GM04503 (cell line): ENCODE measurements at places on chromosomes 11 and 22.

DNA sequence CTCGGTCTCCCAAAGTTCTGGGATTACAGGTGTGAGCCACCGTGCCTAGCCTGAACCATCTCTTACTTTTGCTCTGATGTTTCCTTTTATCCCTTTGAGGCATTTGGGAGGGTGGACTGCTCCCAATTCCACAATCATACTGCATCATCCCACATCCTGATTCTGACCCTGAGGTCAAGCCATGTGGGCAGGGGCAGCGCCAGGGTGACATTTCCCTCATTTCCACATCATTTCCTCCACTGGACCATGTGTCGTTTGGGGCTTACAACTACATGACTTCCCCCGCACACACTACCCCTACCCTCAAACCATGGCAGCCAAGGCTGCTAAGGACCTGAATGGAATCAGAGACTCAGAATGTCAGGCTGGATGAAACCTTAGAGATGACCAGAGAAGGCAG lies 26.4 kb upstream of the ZBTB16 start:
- DNase-seq: no peak

DNA sequence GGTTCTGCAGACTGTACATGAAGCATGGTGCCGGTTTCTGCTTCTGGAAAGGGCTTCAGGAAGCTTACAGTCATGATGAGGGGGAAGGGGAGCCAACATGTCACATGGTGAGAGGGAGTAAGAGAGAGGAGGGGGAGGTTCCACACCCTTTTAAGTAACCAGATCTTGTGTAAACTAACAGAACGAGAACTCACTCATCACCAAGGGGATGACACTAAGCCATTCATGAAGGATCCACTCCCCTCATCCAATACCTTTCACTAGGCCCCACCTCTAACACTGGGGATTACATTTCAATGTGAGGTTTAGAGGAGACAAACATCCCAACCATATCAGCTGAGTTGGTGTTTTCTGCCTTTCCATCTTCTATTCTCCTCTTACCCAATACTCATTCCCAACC lies 83.5 kb downstream of the BDNF start:
- no peak for DNase-seq

DNA sequence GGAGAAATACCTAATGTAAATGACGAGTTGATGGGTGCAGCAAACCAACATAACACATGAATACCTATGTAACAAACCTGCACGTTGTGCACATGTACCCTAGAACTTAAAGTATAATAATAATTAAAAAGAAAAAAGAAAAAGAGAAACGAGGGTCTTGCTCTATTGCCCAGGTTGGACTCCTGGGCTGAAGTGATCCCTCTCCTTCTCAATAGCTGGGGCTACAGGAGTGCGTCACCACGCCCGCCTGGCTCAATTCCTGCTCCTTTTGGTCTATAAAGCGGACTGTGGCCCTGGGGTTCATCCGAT lies 521 bp upstream of the PTS start:
- DNase-seq: no peak

DNA sequence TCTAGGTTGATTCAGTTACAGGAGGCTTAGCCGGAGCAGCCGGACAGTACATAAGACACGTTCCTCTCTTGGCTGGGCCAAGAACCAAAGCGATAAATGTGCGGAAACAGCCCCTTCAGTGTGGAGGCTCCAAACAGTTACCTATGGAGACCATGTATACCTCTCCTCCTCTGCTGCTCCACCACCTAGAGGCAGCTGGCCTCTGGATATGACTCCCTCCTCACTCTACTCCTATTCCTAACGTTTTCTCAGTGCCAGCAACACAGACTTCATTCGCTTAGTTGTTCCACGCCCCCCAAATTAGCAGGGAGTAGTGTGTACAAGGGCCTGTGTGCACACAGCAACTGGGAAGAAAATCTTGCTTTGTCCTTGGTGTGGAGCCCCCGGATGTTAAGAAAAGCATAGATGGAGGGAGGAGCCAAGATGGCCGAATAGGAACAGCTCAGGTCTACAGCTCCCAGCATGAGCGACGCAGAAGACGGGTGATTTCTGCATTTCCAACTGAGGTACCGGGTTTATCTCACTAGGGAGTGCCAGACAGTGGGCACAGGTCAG lies 362.3 kb upstream of the KIRREL3 start:
- DNase-seq: no peak

DNA sequence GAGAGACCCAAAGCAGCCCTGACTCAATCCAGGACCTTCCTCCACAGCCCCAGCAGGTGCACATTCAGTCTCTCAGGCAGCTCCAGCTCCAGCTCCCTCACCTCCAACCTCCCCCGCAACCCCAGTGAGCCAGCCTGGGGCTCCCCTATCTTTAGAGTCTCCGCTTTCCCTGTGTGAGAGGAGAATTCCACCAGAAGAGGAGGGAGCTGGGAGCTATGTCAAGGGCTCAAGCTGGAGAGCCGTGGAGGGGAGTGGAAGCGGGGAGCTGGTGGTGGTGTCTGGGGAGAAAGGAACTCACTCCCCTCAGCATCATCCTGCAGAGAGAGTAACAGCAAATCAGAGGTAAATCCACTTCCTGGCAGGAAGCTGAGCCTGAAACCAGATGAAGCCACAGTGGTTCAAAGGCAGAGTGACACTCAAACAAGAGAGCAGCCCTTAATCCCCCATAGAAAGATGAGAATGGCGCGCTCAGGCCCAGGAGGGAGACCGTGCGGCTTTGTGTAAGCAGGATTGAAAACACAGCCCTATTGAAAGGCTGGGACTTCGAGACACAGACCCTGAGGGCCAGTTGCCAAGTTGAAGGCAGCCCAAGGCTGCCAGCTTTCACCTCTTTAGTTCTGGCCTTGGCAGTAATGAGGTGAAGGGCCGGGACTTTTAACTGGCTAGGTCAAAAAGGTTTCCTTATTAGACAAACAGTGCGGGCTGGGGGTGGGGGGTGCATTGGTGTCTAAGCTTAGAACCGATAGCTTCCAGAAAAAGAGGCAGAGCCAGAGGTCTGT lies 21.4 kb upstream of the CDON start:
- no peak for DNase-seq

GRCh38 chr11:17748044-17748443 lies 13.5 kb downstream of the KCNC1 start:
- no peak for DNase-seq

DNA sequence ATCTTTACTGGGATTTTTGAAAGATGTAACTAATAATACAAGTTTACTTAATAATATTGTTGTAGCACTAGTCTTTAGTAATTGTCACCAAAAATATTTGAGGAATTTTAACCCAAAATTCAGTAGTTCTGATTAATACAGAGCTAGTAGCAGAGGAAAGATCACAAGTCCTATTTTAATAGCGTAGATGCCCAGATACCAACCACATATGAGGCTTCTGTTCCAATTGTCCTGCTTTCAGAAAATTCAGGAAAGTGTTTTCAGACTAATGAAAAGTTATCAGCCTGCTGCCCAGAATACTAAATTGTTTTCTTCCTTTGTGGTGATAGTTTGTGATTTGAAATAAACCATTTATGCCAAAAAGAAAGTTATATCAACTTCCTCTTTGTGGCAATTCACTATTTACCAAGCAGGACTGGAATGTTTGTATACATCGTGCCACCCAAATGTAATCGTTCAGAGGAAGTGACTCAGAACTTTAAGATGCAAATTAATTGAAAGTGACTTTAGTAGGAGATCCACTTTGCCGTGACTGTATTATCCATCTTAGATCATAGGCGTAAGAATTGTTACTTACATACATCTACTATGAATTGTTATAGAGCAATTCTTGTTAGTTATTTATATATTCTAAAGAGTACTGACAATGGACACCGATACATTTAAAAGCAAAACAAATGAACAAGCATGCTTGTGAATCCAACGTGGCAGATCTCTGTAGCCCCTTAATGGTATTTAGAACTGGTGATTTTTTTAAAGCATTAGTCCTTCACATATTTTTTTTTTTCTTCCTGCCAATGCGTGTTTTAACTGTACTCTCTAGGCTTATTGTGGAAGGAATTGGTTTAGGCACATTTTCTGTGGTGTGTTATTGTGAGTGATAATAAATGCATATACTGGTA lies 231.0 kb downstream of the DDX10 start:
- DNase-seq: no peak

- no peak for DNase-seq
Observed at GRCh38 chr11:64885367-64886286, 7.2 kb upstream of the EHD1 start.

DNA sequence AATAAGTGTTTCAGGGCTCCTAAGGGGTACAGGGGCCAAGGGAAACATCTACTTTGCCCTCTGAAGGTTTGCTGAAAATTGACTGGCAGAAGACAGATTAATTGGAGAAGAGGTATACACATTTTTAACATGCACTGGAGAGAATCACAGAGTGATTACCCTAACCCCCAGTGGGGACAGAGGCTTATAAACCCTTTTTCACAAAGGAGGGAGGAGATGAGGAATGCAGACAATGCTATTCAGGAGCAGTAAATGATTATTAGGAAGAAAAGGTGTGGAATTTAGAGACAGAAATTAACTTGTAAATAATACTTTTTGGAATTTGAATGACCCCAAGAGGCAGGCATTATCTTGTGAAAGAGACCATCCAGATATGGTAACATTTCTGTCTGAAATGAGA lies 582.4 kb upstream of the B3GAT1 start:
- DNase-seq: no peak

DNA sequence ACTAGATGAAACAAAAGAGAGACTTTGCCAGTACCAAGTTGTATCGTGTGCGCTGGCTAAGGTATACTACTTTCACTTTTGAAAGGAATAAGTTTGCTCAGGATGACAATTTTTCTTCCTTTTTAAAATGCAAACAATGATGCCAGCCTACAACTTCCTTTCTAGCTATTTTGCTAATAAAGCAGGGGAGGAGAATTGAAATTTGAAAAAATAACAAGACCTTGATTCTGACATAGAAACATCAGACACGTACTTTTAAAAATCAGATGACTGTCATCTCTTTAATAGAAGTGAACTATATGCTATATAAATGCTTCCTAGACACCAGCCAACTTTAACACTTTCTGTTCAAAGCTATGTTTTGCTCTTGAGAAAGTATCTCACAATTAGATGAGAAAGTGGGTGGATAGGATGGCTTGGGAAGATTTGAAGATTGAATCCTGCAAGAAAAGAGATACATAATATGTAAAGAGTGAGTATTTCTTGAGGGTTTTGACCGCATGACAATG lies 41.7 kb upstream of the BLID start:
- DNase-seq: no peak

GRCh38 chr11:59173964-59174663 lies 2.2 kb downstream of the DTX4 start:
- no peak for DNase-seq

- no peak for DNase-seq
Observed at GRCh38 chr11:17687946-17688670, 31.3 kb upstream of the MYOD1 start.

DNA sequence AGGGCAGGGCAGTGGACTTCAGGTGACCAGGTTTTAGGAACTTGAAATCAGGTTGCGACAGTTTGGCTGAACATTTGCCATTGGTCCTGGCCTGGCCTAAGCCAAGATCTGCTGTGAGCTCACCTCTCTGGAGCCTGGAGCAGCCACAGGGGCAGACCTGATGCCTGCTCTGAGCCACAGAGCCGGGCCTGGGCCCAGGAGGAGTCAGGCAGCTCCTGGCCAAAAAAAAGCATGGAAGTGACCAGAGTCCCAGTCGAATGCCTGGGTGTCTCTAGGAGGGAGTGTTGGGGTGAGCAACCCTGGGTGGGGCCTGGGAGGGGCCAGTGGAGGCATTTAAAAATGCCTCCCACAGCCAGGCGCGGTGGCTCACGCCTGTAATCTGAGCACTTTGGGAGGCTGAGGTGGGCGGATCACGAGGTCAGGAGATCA lies 6.0 kb upstream of the OMP start:
- no peak for DNase-seq

GRCh38 chr11:7261578-7261977 lies 9.9 kb downstream of the SYT9 start:
- DNase-seq: no peak

DNA sequence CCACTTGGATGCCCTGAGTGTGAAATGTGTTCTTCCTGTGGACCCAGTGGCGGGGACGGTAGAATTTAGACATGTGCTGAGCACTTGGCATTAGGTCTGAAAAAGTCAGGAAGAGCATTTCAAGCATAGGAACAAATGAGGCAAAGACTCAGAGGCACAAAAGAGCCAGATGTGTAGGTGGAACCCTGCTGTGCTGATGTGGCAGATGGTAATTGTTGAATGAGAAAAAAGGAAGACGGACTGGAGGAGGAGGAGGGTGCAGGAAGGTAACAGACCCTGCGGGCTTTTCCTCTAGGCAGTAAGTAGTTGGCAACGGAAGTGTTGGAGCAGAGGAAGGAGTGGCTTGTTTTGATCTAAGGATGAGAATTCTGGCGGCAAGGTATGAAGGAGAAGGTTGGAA lies 985.8 kb downstream of the TBC1D22A start:
- no peak for DNase-seq

GRCh38 chr11:2313051-2313951 lies 11.5 kb downstream of the TSPAN32 start:
- DNase-seq: no peak

- no peak for DNase-seq
Observed at GRCh38 chr22:29816539-29816938, 21.5 kb downstream of the ASCC2 start.

DNA sequence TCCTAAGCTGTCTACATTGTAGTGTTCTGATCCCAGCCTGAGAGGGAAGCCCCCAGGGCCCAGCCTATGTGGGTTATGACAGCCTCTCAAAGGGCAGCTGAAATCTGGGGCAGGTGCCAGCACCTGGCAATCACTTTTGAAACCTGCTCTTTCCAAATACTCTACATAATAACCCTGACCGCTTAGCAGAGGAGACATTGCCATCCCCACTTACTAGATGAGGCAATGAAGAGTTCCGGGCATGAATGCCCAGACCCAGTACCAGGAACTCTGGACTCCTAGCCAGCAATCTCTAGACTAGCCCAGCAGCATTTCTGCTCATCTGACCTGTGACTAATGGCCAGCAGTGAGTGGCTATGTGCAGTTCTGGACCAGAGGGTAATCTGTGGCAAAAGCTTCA lies 412.4 kb upstream of the CADM1 start:
- DNase-seq: no peak

DNA sequence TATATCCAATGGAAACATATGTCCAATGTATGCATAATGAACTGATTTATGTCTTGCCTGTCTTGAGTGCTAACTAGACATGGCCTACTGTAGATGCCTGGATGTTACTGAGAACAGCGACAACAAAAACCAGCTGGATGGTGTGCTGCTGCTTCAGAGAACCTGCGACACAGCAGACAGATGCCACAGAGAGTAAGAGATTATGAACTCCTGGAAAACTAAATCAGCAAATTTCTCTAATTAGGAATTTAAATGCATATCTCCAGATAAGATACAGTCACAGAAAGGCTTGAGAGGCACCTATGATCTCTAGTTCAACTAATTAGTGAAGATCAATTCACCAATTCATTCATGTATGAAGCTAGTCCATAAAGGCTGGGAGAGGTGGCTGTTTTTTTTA lies 1508.0 kb upstream of the TENM4 start:
- no peak for DNase-seq

DNA sequence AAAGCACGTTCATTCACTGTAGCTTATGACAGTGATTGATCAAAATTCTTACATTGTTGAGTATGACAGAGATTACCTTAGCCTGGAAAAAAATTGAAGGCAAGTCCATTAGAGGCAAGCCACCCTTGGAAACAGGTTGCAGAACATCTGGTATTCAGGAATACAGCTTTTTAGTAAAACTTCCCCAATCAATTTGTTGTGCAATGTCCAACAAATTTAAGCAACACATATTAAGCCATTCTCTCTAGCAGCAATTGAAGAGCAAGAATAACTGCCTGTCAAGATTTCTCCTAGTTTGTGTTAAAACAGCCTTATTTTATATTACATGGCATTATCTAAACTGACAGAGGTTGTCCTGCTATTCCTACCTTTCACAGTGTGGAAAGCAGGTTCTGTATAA lies 37.0 kb downstream of the BCL2L13 start:
- no peak for DNase-seq

- DNase-seq: no peak
Observed at GRCh38 chr11:70103256-70103975, 25.3 kb downstream of the ANO1 start.
